ENCODE measurements at places on chromosomes 7 and 10.
A peak's percentile ranks its signal among the peaks of the same experiment; 100 is the strongest.

DNA sequence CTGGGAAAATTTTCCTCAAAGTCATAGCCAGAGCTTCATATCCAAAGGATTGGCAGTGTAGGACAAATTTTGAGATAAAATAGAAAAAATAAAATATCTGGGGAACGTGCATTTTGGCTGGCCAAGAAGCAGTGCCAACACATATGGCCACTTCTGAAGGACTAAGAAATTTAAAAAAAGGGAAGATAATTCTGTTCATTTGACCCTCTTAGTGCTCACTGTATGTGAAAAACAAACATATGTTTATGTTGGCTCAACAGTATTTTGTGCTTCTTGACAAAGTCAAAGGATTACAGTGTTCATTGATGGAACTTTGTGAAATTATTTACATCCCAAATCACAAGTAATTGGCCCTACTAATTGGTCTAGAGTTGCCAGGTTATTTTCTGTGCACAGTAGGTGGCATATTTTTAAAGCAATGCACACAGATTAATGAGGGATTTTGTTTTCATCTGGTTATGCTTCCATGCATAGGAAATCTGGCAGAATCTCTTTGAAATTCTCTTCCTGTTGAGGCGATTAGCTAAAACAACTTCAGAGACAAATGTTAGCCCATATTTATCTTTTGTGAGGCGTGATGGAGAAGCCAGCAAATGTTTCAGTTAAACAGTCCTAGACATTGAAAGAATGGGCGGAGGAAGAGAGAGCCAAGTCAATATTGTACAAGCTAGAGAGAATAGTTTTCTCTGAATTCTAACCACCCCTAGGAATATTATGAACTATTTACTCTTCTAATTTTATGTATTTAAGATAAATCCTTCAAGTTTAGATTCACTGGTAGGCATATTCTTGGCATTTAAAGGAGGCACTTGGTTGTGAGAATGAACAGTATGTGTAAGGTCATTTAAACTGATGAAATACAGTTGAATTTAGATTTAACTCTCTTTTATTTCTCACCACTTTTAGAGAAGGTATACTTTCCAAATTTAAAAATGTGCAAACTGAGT lies 237.7 kb upstream of the MBL2 start:
- no peak for DNase-seq

DNA sequence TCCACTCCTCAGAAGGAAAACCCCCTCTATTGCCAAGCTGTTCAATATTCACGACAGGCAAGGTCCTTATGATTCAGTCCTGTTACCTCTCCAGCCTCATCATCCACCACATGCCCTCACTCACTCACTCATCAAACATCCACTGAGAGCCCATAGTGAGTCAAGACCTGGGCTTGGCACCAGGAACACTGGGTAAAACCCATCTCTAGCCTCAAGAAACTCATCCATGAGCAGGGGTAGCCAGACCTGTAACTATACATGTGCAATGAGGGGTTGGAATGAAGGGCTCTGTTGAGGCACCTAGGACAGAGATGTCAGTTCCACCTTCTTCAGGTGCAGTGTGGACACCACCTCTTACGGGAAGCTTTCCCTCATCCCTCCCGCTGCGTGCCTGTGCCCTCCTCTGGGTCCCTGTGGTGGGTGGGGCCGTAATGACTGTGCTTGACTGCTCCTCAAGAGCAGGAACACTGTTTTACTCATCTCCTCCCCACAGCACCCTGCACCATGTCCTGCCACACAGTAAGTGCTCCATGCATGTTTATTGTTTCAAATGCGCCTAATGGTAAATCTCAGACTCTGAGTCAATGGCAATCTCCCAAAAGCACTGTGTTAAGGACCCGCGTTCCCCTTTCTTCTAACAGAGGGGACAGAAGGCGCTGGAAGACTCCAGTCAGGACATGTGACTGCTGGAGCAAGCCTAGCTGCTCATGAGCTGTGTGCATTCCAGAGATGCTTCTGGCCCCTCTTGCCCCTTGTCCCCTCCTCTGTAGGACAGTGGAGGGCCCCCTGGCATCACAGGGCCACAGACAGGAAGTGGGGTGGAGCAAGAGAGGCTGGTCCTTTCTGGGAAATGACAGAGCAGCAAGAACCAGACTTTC lies 95.4 kb downstream of the HIPK2 start:
- no peak for DNase-seq

- peak; percentile 21 for DNase-seq
Observed at GRCh38 chr10:110008518-110009339, 945 bp downstream of the ADD3 start.

- no peak for DNase-seq
Observed at GRCh38 chr7:108201766-108202165, 71.6 kb upstream of the LAMB4 start.

DNA sequence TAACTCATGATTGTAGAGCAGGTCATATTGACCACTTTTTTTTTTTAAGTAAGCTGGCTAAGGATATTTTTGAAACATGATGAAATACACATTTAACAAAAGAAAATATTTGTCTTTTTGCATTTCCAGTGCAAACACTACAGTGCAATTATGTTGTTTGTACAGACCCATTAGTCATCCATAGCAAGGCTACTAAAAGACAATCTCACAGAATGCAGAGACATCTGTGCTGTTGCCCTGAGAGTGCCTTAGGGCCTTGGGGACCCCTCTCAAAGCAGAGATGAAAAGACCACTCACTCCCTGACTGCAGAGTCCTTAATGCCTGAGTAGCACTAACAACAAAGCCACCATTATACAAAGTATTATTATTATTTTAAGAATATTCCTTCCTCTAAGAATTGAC lies 104.5 kb downstream of the NRCAM start:
- DNase-seq, result no peak

- peak; percentile 44 for DNase-seq
Observed at GRCh38 chr10:124636271-124636995, 107.7 kb downstream of the FAM53B start.

- DNase-seq, result no peak
Observed at GRCh38 chr10:13168781-13169180, 7.4 kb downstream of the MCM10 start.

DNA sequence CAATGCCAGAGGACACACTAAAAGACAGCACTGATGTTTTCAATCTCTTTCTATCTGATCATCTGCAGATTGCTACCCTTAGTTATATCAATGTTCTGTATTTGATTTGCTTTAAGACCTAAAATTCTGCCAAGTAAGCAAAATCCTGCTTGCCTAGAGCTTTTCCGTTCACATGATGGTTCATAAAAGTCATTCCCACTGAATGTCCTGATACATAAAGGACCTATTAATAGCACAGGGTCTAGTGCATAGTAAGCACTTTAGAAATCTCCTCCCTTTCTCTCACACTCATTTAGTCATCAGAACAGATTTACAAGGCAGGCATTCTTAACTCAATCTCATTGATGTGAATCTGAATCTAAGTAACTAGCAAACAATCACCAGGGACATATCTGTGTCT lies 68.8 kb downstream of the PCGF5 start:
- no peak for DNase-seq

DNA sequence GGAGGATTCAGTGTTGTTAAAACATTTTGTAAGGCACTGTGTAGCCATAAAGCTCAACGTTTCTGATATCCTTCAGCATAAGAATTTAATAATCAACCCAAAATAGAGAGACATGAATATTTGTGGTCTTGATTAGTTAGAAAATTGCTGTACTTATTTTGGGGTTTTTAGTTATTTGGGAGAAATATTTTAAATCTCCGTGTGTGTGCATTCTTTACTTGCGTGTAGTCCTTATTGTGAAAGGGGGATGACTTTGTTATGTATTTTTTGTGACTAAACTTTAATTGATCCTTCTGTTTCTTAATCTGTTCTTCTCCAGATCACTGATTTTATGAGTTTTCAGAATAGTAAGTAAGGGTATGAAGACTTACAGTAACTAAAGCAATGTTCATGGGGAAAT lies 81.2 kb downstream of the ZNRF2 start:
- no peak for DNase-seq

All from activated naive CD4-positive, alpha-beta T cell (primary cell).